T follicular helper cell (primary cell): ENCODE measurements at places on chromosomes 12 and 14.

- no peak for DNase-seq
Measured at GRCh38 chr14:23259426-23259825, 21.7 kb downstream of the RNF212B start.

DNA sequence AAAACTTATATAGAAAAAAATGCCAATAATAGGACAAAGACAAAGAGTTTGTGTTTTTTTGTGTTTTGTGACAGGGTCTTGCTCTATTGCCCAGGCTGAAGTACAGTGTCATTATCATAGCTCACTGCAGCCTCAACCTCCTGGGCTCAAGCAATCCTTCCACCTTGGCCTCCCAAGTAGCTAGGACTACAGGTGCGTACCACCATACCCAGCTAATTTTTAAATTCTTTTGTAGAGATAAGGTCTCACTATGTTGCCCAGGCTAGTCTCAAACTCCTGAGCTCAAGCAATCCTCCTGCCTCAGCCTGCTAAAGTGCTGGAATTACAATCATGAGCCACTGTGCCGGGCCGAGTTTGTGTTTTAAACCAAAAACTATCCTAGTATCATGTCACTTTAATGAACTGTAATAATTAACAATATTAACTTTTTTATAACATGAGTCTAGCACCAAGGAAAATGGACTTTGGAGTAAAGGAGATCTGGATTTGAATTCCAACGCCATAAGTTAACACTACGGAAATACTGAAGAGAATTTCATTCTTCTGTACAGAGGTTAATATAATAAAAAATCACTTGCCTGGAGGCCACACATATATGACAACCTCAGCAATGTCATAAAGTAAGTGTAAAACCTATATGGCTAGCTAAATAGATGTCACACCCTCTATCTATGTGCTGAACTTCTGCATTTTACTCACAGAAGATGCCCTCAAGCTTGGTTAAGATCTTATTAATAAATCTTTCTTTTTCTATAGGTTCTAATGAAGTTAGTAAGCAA is 53.2 kb downstream of the EPS8 start:
- DNase-seq: no peak

DNA sequence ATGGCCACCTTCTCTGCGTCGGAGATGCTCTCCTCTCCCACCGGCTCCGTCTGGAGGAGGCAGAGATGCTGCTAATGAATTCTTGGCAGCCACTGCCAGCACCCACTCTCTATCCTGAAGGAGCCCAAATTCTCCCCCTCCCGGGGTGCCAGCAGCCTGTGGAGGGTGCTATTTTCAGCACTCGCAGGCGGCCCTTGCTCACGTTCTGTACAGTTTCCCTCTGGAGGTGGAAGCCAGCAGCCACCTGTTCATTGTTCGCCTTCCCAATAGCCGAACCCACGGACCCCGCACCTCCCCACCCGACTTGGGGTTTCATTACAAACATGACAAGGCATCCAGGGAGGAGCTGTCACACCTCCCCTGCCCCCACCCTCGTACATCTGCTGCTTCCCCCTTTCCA is 27.8 kb downstream of the SNRNP35 start:
- DNase-seq: no peak

- DNase-seq: no peak
Measured at GRCh38 chr12:79873201-79873600, 61.7 kb downstream of the PPP1R12A start.

GRCh38 chr14:99025418-99025817 is 246.6 kb downstream of the BCL11B start:
- DNase-seq: no peak

- DNase-seq: no peak
Measured at GRCh38 chr12:67410246-67410645, 141.1 kb downstream of the CAND1 start.

DNA sequence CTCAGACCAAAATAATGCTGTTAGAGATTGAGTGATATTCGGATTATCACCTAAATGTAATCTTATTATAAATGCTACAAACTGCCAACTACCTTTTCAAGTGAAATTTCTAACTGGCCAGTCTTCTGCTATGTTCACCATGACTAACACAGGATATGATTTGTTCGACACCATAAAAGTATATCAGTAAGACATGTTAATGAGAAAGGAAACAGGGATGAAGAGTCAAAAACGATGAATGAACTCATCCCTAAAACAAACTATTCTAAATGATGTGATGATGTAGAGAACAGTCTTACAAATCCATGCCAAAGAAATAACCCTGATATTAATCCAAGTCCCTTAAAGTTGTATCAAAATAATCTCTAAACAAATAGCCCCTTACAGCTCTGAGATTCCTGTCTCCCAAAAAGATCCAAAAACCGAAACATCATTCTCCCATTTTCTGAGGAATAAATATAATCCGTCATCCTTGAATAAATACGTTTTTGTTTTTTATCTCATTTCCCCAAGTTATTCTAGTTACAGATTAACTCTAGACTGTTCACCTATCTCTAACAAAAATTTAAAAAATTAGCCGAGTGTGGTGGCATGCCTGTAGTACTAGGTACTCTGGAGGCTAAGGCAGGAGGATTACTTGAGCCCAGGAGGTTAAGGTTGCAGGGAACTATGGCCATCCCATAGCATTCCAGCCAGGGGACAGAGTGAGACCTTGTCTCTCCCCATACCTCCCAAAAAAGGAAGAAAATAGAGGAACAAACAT is 9.1 kb downstream of the SCAF11 start:
- no peak for DNase-seq

DNA sequence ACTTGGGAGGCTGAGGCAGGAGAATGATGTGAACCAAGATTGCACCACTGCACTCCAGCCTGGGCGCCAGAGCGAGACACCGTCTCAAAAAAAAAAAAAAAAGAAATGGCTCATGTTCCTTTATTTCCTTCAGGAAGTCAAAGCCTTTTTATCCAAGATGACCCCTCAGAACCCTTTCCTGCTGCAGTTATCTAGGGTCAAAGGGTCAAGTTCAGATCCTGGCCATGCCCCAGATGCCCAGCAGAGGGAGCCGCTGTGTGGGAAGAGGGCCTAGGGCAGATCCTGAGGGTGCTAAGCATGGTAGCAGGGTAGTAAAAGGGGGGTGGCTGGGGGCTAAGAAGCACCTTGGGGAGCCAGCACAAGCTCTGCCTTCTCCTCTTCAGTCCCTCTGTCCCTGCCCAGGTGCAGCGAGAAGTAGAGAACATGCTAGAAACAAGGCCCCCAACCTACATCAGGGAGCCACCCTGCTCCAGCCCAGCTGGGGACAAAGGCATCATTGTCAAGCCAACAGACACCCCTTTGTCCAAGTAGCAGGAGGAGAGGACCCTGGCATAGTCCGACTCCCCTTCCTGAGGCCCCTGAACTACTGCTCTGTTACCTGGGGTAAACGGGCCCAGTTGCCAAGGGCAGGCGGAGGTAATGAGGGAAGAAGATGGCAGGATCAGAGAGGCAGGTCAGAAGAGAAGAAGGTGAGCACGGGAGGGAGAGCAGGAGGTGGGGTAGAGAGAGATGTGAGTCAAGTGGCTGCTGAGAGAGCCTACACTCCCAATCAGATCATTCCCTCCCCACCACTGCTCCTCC is 6.5 kb downstream of the NFE2 start:
- DNase-seq: peak; percentile 21

DNA sequence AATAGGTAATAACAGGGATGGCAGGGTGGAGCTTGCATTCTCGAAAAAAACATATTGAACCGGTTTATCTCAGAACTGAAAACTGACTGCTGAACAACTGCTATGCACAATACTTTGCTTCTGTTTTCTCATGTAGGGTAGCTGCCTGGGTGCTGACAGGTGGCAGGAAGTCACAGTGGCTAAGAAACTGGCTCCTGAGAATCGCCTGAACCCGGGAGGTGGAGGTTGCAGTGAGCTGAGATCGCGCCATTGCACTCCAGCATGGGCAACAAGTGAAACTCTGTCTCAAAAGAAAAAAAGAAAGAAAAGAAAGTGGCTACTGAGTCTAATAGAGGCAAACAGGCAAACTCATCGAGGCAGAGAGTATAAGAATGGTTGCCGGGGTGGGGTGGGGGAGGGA is 113.1 kb downstream of the CCDC60 start:
- DNase-seq: no peak

- no peak for DNase-seq
Measured at GRCh38 chr12:69903548-69903947, 78.5 kb downstream of the MYRFL start.

DNA sequence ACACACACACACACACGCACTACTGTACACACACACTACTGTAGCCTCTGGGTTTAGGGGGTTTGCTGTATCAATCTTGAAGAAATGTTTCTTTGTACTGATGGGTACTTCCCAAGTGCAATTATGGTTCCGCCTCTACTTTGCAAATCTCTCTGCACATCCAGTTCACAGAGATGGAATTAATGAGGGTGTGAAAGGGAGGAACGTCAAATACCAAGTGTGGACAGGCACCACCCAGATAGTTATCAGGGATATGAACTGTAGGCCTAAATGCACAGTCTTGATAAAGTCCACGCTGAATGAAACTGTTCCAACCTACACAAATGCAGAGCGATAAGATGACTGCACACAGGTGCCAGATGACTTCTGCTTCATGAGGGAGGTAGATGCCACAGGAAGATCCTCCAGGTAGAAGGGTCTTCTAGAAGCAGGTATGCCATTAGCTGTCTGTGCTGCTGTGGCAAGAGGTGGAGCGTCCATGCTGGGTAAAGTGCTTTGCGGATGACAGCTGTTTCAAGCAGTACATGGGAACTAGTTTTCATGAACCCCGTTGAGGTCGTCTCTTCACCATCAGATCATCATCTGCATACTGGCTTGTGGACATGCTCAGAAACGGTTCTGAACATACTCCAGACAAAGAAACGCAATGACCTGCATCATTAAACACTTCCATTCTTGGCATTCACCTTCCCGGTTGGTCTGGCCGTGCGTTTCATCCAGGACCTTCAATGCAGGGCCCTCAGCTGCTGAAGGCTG is 314.3 kb upstream of the RTL1 start:
- DNase-seq: no peak

DNA sequence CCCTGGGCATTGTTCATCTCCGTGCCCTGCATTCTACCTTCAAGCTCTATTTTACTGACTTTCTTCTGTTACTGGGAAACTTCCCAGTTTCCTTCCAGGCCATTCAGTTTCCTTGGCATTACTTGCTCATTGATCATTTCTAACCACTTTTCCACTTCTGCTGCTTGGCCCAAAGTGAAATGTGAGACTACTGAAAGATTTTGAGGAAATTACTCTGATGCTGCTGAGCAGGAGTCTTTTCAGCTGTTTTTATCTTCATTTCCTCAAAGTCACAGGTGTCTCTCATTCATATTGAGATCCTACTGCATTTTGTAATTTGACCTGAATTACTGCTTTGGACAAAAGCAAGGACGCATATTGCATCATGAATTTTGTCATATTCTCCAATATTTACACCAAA is 26.4 kb upstream of the DBX2 start:
- DNase-seq: no peak

DNA sequence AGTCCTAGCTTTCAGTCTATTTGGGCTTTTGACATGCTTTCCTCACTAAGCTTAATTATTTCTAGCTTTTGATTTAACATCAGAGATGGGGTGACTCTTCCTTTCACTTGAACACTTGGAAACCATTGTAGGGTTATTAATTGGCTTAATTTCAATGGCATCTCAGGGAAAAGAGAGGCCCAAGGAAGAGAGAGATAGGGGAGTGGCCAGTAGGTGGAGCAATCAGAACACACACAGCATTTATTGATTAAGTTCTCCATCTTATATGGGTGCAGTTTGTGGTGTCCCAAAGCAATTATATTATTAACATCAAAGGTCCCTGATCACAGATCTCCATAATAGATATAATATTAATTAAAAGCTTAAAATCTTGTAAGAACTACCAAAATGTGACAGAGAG is 1466.1 kb upstream of the SEL1L start:
- DNase-seq: no peak

DNA sequence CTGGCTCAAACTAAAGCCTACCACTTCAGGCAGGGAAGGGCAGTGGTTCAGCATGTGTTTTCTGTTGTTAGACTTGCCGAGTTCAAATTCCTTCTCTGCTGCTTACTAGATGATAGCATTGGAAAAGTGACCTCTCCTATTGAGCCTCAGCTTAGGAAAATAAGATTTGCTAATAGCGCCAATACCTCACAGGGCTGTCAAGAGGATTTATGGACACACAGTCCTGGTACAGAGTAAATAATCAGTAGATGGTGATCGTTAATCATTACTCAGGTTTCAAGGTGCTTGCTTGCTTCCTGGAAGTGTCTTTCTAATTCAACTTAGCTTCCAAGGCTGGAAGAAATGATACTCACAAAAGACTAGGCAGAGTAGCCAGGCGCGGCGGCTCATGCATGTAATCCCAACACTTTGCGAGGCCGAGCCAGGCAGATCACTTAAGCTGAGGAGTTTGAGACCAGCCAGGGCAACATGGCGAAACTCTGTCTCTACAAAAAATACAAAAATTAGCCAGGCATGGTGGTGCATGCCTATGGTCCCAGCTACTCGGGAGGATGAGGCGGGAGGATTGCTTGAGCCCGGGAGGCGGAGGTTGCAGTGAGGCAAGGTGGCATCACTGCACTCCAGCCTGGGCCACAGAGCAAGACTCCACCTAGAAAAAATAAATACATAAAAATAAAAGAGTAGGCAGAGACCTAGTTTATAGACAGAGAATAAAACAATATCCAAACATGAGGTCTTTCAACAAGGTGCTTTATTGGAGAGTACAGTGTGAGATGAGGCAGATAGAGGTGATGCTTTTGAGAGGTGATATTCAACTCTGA is 6.0 kb downstream of the PLA2G1B start:
- no peak for DNase-seq

GRCh38 chr14:50003213-50004021 is 110.5 kb downstream of the ARF6 start:
- peak; percentile 54 for DNase-seq

DNA sequence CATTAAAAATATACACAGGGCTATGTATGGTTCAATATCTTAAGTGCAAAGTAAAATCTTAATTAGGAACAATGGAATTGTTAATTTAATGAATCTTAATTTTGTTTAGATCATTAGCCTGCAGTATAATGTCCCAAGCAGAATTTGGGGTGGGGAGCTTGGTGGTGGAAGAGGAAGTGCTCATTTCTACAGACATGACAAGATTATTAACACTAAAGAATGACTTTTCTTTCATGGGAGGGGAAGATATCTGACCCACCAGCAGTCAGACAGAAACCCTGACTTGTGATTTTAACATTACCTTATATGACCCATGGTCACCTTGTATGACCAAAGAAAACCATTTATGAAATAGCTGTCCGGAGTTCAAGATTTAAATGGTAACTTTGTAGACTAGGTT is 41.3 kb upstream of the HIF1A start:
- DNase-seq: no peak

- DNase-seq: no peak
Measured at GRCh38 chr14:68486809-68487208, 306.1 kb downstream of the ZFP36L1 start.

DNA sequence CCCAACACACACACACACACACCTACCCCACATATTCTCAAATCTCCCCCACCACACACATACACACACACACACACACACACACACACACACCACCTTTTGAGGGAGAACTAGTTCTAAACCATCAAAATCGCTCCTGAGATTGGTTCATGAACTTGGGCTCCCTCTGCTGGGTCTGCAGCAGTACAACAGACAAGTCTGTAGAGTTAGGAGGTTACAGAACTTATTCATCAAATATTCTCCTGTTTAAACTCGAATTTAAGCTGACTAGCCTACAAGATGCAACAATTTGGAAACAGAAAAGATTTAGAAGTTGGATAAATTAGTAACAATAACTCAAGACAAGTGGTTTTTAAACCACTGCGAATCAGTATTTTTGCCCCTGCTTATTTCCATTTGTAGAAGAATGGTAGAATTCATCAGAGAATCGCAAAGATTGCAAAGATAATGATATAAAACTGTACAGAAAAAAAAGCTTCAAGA is 136.4 kb upstream of the USP15 start:
- peak; percentile 15 for DNase-seq

GRCh38 chr12:109959411-109960093 is 36.6 kb downstream of the GIT2 start:
- no peak for DNase-seq
